CD8-positive, alpha-beta memory T cell (primary cell): ENCODE measurements at places on chromosomes 1 and 21.

DNA sequence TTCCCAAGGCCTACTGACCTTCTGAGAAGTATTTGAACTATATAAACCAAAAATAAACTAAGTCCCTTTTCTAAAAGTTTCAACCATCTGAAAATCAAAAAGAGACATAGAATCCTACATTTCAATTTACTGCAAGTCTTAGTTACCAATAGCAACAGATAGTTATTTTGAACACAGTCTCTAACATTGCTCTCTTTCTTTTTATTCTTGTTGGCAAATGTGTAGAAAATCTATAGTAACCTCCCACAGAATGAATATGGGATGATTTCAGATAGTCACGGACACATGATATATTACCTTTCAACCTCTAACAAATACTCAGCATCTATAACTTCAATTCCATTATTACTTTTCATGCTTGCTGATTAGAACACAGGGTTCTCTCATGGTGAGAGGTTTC lies 68.9 kb upstream of the RAB3GAP2 start:
- H3K27ac ChIP-seq = no peak overlapping the region
- no peak overlapping the region for H3K4me3 ChIP-seq
- H3K36me3 ChIP-seq = no peaks in the 10 kb centered on the region
- DNase-seq = no peak

- H3K36me3 ChIP-seq = no peaks in the 10 kb centered on the region
- DNase-seq = no peak
- H3K4me3 ChIP-seq = no peak overlapping the region
- no peak overlapping the region for H3K27ac ChIP-seq
Observed at GRCh38 chr1:7366286-7366954, 404.7 kb upstream of the VAMP3 start.

- no peaks in the 10 kb centered on the region for H3K4me1 ChIP-seq
- H3K36me3 ChIP-seq = no peaks in the 10 kb centered on the region
- H3K27me3 ChIP-seq = peaks cover 10% of the 10 kb centered on the region
- DNase-seq = no peak
- H3K27ac ChIP-seq = no peak overlapping the region
- H3K4me3 ChIP-seq = no peak overlapping the region
Observed at GRCh38 chr1:215081661-215082531, 641 bp upstream of the KCNK2 start.

DNA sequence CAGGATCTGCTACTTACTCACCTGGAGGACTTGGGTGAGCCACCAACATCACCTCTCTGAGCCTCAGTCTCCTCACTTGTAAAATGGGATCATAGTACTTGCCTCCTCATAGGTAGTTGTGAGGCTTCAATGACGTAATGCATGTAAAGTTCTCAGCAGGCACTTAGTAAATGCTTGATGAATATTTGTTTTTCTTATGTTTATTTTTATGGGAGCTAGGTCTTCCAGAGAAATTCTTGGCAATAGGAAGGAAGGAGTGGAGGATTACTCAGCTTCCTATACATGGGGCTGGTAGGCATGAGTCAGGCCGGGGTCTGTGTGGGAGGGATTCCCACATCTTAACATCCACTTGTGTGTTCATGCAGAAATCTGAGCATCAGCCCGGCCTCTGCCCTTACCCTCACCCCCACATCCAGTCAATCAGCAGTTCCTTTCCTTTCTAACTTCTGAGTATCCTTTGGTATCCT lies 95.4 kb upstream of the USP24 start:
- H3K4me1 ChIP-seq = no peaks in the 10 kb centered on the region
- no peak for DNase-seq
- no peak overlapping the region for H3K4me3 ChIP-seq
- H3K27ac ChIP-seq = no peak overlapping the region

DNA sequence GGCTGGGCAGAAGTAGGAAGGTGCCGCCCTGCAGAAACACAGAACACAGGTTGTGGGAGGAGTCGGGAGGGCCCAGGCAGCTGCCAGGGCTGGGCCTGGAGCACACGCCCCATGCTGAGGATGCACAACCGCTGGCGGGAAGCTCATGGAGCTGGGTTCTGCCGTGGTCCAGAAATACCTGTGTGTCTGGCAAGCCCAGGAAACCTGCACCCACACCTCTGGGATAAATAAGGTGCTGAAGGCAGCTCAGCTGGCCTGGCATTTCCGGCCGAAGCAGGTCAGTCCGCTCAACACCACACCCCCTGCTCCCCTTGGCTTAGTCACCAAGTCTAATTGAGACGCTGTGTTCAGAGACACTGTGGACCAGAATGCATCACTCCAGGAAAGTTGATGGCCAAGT lies 32.1 kb downstream of the CTNNBIP1 start:
- no peak overlapping the region for H3K27ac ChIP-seq
- peaks cover 23% of the 10 kb centered on the region for H3K4me1 ChIP-seq
- H3K27me3 ChIP-seq = no peaks in the 10 kb centered on the region
- DNase-seq = peak; percentile 22
- no peaks in the 10 kb centered on the region for H3K36me3 ChIP-seq
- H3K4me3 ChIP-seq = no peak overlapping the region

DNA sequence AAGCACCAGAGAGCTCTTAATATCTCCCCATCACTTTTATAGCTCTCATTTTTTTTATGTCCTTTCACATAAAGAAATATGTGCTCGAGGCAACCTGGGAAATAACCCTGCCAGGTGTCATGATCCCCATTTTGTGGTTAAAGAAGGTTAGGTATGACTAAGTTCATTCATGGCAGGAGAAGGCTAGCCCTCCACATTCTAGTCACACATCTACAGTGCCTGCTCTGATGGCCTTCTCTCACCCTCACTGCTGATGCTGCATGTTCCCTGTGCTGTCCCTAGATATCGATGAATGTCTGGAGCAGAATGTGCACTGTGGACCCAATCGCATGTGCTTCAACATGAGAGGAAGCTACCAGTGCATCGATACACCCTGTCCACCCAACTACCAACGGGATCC lies 187.5 kb downstream of the TPR start:
- H3K4me3 ChIP-seq = no peak overlapping the region
- H3K27ac ChIP-seq = no peak overlapping the region
- no peaks in the 10 kb centered on the region for H3K36me3 ChIP-seq
- no peaks in the 10 kb centered on the region for H3K27me3 ChIP-seq

GRCh38 chr1:201560328-201561194 lies 21.6 kb downstream of the NAV1 start:
- H3K27me3 ChIP-seq = no peaks in the 10 kb centered on the region
- H3K4me1 ChIP-seq = no peaks in the 10 kb centered on the region
- DNase-seq = no peak

- H3K27ac ChIP-seq = no peak overlapping the region
- no peak overlapping the region for H3K4me3 ChIP-seq
- H3K27me3 ChIP-seq = no peaks in the 10 kb centered on the region
- H3K4me1 ChIP-seq = no peaks in the 10 kb centered on the region
- no peak for DNase-seq
- no peaks in the 10 kb centered on the region for H3K36me3 ChIP-seq
Observed at GRCh38 chr1:240829487-240829886, 217.5 kb upstream of the GREM2 start.

- H3K27ac ChIP-seq = peak overlapping the region; percentile 48
- no peak for DNase-seq
- H3K36me3 ChIP-seq = no peaks in the 10 kb centered on the region
- H3K4me1 ChIP-seq = peaks cover 17% of the 10 kb centered on the region
Observed at GRCh38 chr1:67732750-67733151, 47.8 kb downstream of the GADD45A start.

GRCh38 chr1:20178634-20179370 lies 7.1 kb upstream of the UBXN10 start:
- no peak overlapping the region for H3K27ac ChIP-seq
- H3K4me1 ChIP-seq = no peaks in the 10 kb centered on the region
- no peaks in the 10 kb centered on the region for H3K27me3 ChIP-seq
- no peaks in the 10 kb centered on the region for H3K36me3 ChIP-seq
- no peak overlapping the region for H3K4me3 ChIP-seq
- no peak for DNase-seq

- DNase-seq = no peak
- peaks cover 9% of the 10 kb centered on the region for H3K4me1 ChIP-seq
- no peak overlapping the region for H3K27ac ChIP-seq
- H3K4me3 ChIP-seq = no peak overlapping the region
Observed at GRCh38 chr1:199084293-199084692, 445.5 kb downstream of the PTPRC start.

DNA sequence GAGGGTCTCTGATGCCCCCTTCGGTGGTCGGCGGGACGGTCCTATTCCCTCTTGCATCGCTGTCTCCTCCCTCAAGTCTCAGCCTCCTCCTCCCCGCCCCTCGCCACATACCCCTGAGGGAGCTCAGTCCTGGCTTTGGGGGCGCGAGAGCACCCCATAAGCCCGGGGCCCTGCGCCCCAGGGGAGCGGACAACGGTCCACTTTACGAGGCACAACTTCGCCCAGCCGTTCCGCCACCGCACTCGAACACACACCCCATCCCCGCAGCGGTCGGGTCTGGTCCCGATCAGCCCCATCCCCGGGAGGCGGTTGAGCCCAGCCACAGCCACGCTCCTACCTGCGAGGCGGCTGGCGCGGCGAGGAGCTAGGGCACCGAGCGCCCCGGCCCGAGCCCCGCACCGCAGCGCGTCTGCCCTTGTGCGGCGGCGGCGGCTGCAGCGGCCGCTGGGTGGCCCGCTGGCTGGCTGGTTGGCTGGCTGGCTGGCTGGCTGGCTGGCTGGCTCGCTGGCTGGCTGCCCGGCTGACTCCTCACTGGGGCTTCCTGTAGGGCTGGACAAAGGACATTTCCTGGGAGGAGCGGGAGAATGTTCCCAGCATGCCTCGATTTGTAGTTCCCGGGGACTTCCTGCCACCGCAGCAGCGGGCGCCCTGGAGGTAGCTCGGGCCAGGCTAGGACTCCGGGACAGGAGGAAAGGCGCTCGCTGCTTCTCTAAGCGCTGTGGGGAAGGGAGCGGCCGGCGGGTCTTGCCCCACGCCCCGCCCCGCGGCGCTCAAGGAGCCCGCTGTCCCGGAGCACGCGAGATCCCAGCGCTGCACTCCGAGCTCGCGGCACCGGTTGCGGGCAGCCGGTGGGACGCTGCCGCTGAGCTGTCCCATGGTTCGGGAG lies at the start of gene ZNF697:
Gene ZNF697 (minus strand): TSS at position 533 of the 886 bp plus-strand sequence. CDS start 22,166 bp downstream, outside the sequence.
- H3K4me1 ChIP-seq = no peaks in the 10 kb centered on the region
- H3K27ac ChIP-seq = peak within 1 kb of the TSS; percentile 48
- H3K4me3 ChIP-seq = peak within 1 kb of the TSS; percentile 12
- H3K36me3 ChIP-seq = no peaks in the 10 kb centered on the region
- peaks cover 9% of the 10 kb centered on the region for H3K27me3 ChIP-seq
- no peak for DNase-seq

GRCh38 chr1:19765623-19766022 lies 34.1 kb downstream of the TMCO4 start:
- no peak overlapping the region for H3K4me3 ChIP-seq
- H3K36me3 ChIP-seq = peaks cover 1% of the 10 kb centered on the region
- H3K27me3 ChIP-seq = no peaks in the 10 kb centered on the region
- no peak overlapping the region for H3K27ac ChIP-seq

DNA sequence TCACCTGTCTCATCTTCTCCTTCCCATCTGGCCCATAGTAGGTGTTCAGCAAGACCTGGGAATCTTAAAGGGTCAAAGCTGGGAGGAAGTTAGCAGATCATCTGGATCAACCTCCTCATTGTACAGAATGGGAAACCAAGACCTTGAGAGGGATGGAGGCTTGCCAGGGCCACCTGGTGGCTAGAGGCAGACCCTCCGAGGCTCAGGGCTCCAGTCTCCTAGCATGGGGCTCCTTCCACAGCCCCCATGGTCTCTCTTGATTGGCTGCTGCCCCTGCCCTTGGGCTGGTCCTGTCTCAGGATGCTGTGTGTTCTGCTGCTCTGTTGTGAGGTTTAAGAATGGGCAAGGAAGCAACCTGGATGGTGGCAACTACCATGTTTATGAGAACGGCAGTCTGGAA lies 68.7 kb upstream of the CNTN2 start:
- H3K27me3 ChIP-seq = no peaks in the 10 kb centered on the region
- H3K36me3 ChIP-seq = no peaks in the 10 kb centered on the region
- no peak for DNase-seq
- no peaks in the 10 kb centered on the region for H3K4me1 ChIP-seq
- H3K27ac ChIP-seq = no peak overlapping the region
- H3K4me3 ChIP-seq = no peak overlapping the region

DNA sequence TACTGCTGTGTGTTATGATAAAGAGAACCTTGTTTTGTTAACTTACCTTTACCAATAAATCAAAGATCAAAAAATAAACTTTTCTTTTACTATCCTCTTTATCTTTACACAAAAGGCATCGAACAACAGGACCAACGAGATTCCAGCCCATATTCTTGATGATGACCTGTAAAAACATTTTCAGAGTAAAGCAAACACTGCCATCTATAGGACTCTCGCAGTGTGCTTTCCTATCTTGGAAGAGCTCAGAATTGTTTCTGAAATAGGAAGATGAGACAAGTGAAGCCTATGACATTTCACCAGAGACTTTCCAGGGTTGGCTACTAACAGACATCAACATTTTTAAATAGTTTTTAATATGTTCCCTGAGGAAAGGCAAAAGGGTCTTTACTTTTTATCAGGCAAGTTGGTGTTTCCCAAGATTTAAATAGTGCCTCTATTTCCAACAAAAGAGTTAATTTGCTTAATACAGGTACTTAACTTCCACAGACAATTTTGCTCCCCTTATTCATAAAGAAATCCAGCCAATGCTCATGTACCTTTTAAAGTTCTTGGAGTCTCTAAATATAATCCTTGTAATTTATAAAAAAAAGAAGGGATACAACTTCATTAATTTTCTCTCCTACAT lies 7.3 kb downstream of the GLMN start:
- no peak for DNase-seq
- H3K27me3 ChIP-seq = no peaks in the 10 kb centered on the region
- H3K36me3 ChIP-seq = peaks cover 11% of the 10 kb centered on the region
- H3K4me1 ChIP-seq = no peaks in the 10 kb centered on the region

- H3K27ac ChIP-seq = no peak overlapping the region
- DNase-seq = no peak
- H3K36me3 ChIP-seq = no peaks in the 10 kb centered on the region
- H3K4me3 ChIP-seq = no peak overlapping the region
- H3K27me3 ChIP-seq = no peaks in the 10 kb centered on the region
Observed at GRCh38 chr1:94675373-94675772, 133.8 kb upstream of the F3 start.
